ENCODE measurements at places on chromosomes 1 and 21. TPM values are rescaled to one million over a fixed set of nuclear protein-coding genes. Genes with fewer than 3 reads are reported as not detected.

Gene ALX3
- not detected for total RNA-seq

Gene PSEN2
- total RNA-seq, result 18.4 TPM

Gene SLC6A17
- total RNA-seq, result 6.6 TPM

Gene LCE3E
- total RNA-seq, result 28.0 TPM

- DNase-seq, result no peak
These were observed 33.7 kb upstream of the PLA2G2C start for GRCh38 chr1:20220036-20220435.

DNA sequence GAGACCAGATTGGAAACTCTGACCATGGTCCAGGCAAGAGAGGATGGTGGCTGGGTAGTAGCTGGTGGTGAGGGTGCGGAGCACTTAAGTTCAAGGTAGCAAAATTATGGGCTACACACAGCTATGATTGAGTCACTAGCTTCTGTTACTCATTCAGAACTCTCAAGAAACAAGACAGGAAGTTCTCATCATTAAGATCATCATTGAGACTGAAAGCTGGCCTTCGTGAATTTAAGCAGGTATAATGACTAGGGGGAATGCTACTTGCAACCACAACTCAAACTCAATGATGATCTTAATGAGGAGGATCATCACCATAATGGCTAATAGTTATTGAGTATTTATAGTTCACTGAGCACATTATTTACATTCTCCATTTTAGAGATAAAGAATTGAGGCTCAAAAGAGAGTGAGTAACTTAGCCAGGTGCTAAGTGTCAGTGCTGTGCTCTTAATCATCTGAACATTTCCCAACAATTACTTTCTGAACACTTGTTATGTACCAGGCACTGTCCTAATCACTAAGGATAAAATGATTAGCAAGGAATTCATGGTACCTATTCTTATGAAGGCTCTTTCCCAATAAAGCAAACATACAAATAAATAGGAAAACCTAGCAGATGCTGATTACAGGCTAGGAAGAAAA lies 286.3 kb upstream of the C1orf105 start:
- no peak for DNase-seq

- DNase-seq, result no peak
These were observed 216.6 kb downstream of the ST6GALNAC3 start for GRCh38 chr1:76291191-76291590.

GRCh38 chr1:41371630-41372599 lies 10.7 kb downstream of the FOXO6 start:
- DNase-seq, result no peak

- DNase-seq, result no peak
These were observed 6.7 kb downstream of the ABCG1 start for GRCh38 chr21:42225571-42226155.

GRCh38 chr1:79398501-79398900 lies 392.0 kb upstream of the ADGRL4 start:
- DNase-seq, result no peak

DNA sequence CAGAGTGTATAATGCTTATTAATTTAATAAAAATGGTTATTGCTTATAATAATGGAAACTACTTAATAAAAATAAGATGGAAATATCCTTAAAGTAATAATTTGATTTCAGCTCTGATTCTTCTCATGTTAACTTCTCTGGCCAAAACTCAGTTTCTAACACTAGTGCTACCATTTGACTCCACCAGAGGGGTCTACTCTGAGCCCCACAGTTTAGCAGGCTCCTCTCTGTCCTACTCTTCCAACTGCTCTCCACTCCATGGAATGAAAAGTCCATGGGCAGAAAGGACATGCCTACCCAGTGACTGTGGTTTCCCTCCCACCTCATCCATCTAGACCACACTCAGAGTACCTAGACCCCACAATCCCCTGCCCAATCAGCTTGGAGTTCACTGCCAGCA lies 489.1 kb upstream of the CAMK1G start:
- no peak for DNase-seq

DNA sequence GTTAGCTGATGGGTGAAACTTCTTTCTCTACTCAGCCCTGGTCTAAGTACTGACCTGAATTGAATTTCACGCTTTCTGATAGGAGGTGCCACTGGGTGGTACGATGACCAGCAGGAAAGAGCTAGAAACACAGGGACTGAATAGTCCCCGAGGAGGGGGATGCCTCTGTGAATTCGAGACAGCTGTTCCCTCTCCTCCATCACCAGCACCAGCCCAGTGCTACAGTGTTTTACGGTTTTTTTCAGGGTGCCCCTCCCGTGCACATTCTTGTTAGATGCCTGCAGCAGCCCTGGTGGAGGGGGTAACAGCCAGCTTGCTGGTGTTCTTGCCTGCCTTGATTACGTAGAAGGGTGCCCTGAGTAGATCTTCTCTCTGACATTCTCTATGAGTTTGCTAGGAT lies 7.1 kb downstream of the HUNK start:
- no peak for DNase-seq

GRCh38 chr1:241972703-241973369 lies 15.3 kb downstream of the BECN2 start:
- no peak for DNase-seq
